Kidney epithelial cell (primary cell): ENCODE measurements at places on chromosomes 3 and 15. TPM values are rescaled to one million over a fixed set of nuclear protein-coding genes. Genes with fewer than 3 reads are reported as not detected.

DNA sequence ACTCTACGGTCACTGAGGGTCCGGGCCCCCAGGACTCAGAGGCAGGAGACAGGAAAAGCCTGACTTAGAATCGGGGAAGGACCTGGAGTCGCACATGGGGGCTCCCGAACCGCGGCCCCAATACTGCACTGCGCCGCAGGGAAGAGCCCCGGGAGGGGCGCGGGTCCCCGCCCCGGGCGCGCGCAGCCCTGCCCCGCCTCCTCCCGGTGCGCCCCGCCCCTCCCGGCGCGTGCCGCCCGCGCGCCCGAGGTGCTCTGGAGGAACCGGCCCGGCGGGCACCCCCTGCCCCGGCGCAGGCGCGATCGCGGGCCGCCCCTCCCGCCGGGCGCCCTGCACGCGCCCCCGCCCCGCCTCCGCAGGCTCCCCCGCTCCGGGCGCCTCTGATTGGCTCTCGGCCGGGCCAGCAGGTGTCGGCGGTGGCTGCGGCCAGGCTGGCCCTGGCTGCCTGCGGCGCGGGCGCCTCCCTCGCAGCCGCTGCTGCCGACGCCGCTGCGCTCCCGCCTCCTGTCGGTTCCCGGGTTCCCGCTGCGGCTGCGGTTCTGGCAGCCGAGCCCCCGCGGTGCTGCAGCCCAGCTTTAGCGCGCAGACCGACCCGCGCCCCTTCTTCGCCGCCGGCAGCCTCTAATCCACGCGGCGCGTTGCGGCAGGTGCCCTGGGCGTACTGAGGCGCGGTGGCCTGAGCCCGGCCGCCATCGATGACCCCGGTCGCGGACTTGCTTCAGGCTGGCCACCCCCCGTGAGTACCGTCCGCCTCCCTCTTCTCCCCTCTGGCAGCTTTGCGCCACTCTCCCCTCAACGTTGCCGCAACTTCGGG is at the start of gene MYRIP:
Gene MYRIP, plus strand, starts transcription at position 429 of the 814 bp plus-strand sequence. CDS start 91,208 bp downstream, outside the sequence.
- no peak for DNase-seq

AGBL1 gene
- total RNA-seq, result not detected in 2 replicates

DNA sequence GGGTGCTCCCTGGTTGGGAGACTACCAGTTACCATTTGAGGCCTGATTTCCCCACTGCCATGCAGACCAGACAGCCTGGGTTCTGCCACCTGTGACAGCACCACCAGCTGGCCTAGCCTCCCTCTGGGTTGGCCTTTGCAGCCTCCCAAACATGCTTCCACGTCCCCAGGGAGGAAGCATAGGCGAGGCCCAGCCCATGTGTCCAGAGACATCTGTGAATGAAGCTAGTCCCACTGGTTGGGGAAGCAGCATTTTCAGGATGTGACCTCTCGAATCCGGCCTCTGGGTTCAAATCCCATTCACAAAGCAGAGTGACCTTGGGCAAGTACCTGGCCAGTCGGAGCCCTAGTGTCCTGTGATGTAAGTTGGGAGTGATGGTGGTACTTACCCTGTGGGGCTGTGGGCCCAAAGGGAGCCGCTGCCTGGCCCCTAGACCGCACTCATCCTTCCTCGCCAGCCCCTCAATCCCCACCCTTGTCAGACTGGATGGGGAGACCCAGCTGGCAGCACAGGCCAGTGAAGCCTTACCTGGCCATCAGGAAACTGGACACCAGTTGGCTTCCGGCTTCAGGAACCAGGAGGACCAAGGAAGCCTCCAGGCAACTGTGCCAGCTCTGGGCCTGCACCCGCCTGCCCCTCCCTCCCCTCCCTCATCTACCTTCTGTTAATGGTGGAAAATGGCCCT is 6.0 kb downstream of the KLF15 start:
- no peak for DNase-seq

GRCh38 chr3:42690191-42690590 is 4.9 kb downstream of the KLHL40 start:
- DNase-seq, result no peak

SUSD5 gene
- 1.4 and 2.0 TPM in 2 replicates for total RNA-seq

- DNase-seq, result no peak
These were observed 1.8 kb downstream of the TLNRD1 start for GRCh38 chr15:81002331-81003096.

- DNase-seq, result no peak
These were observed 718 bp downstream of the BNIP2 start for GRCh38 chr15:59688423-59688781.

DNA sequence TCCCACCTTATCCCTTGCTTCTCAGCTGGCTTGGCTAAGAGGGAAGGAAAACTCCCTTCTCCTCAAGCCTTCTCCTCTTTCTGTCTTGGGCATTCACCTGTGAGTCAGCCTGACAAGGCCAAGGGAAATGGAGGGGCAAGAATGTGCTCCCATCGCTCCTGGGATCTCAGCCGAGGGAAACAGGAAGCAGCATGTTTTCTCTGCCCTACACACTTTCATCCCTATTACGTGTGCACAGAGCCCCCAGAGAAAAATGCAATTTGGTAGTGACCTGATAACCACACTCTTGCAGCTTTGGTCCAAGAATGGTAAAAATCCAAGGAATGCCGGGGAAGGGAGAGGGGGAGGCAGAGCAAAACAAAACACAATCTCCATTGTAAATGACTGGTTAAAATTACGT is 32.9 kb upstream of the MTMR10 start:
- DNase-seq, result peak; percentile 97

CNTN6 gene
- total RNA-seq, result 0.34 and 0.38 TPM in 2 replicates

DNA sequence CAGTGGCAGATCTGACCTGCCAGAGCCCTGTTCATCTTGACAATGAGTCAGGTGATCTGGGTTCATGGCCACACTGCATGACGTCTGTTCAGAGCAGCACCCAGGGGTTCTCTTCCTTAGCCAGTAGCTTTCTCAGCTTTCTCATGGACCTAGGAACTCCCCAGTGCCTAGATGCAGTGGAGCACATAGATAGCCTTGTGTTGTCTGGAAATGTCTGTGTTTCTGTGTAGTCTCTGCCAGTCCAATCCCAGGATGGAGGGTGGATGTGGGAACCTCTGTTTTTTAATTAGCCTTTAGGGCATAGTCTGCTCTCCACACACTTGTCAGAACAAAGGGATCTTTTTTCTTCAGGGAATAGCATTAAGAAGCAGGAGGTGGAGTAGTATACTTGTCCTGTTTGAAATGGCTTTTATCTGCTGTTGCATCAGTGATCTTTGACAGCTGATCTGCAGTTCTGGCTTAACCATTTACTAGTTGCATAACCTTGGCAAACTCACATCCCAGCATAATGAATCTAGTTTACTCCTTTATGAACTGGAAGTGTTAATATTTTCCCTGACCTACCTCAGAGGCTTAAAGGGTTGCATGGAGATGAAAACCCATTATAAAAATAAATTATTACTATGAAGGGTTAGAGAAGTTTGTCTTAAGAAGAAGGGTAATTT is 16.1 kb upstream of the CACNA1D start:
- peak; percentile 63 for DNase-seq

ACTC1 gene
- not detected in 2 replicates for total RNA-seq

DNA sequence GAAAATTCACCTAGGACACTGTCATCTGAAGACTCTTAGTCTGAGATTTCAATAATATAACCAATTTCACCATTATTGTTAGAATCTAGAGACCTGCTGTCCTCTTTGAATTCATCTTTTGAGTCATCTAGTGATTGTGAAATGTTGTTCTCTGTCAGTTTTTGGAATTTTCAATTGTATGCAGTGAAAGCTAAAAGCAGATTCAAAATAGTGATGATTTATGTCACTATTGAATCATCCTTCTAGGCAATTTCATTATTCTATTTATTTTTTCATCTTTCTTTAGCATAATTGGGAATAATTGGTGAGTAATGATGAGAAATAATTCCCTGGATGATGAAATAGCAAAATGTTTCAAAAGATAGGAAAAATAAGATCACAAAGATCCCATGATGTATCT is 101.7 kb upstream of the EIF1B start:
- no peak for DNase-seq

SNUPN gene
- 17.4 and 21.3 TPM in 2 replicates for total RNA-seq

GRCh38 chr3:23831517-23832394 is 26.0 kb downstream of the UBE2E1 start:
- no peak for DNase-seq

ZBTB11 gene
- total RNA-seq, result 16.9 and 18.3 TPM in 2 replicates
